D341Med (cell line): ENCODE measurements at places on chromosomes 5 and 9.

DNA sequence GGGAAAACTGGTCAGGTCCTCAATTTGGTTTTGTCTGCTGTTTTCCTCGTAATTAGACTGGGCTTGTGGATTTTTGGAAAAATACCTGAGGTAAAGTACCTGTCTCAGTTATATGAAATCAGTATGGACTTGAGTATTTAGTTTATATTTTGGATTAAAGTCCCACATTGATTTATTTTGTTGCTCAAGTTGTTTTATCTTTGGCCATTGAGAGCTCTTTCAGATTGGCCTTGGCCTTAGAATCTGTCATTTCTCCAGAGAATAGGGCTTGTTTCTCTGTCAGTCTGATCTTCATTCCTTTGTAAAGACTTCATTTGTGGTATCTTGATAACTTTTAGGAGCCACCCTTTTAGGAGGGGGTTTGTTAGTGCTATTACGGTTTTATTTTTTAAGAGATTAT lies 21.2 kb downstream of the UBAP1 start:
- DNase-seq: no peak

DNA sequence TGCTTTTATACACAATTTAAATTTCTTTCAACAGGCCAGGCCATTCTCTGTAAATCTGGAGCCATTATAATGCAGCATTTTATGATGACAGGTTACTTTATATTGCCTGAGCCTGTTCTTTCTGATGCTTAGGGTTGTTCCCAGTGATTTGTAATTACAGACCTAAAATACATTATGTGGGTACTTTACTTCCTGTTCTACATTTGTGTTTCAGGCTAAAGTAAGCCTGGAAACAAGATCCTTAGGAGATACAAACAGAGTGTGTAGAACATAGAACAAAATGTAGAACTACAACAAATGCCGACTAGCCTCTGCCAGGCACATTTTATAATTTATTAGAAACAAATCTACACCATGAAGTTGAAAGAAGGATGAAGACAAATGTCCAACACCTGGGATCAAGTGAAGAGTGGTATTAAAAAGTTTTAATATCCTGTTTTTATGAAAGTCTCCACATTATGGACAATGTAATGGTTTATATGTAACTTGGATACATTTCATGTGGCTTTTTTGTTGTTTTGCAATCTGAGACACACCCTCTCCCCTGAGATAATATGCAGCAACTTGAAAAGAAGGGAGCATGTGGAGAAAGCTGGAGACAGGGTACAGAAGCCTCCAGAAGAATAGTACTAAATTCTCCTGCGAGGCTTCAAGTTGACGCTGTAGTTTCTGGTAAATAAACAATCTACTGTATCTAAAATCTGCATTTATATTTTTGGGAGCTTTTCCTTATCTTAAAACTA lies 46.9 kb downstream of the VCAN start:
- no peak for DNase-seq

GRCh38 chr9:136726631-136727191 lies 14.3 kb downstream of the DIPK1B start:
- peak; percentile 67 for DNase-seq

DNA sequence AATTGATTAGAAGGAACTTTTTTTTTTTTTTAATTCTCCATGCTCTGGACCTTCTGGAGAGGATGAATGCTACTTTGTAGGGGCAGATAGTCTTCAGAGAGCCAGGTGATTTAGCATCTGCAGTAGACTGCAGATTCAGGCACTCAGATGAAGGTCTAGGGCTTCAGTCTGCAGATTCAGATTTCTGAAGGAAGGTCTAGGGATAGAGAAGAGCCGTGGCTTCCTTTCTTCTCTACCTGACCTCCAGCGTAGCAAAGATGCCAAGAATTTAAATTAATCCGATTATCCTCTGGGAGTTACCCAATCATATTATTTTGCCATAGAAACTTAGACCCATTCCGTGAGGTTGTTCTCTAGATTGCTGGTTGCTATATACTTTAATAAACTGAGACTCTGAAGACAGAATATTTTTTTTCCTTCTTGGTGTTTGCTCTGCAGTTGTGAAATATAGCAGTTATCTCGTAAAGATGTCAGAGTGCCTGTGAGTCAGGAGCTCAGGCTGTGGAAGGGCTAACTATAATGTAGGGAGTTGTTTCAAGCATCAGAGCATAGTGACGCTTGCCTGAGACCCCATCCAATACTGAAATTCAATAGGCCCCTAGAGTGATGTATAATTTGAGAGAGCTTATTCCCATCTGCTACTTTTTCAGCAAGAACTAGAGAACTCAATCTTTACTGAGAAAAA lies 132.7 kb upstream of the SLC12A2 start:
- DNase-seq: no peak

GRCh38 chr5:154485096-154485491 lies 7.1 kb upstream of the HAND1 start:
- no peak for DNase-seq

- peak; percentile 54 for DNase-seq
Measured at GRCh38 chr9:98432960-98433359, 177.5 kb upstream of the TBC1D2 start.

GRCh38 chr5:78594610-78595457 lies 53.7 kb downstream of the LHFPL2 start:
- DNase-seq: no peak

DNA sequence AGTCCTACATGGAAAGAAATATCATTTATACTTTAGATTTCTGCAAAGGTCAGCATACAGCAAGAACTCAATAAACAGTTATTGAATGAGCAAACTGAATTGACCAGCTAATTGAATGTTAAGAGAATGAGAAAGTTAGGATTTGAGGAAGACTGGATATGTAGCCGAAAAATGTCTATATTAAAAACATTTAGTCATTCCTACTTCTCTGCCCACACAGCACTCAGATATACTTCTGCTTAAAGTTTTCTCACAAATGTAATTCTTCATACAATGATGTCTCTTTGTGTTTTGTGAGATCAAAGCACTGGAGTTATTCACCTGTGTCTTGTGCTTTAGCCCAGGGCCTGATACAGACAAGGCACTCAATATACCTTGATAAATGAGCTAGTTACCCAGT lies 188.6 kb downstream of the PARP8 start:
- DNase-seq: no peak

GRCh38 chr5:132629230-132629944 lies 28.6 kb upstream of the IL13 start:
- peak; percentile 22 for DNase-seq

- no peak for DNase-seq
Measured at GRCh38 chr5:124655921-124656511, 90.4 kb downstream of the ZNF608 start.

- no peak for DNase-seq
Measured at GRCh38 chr5:98179791-98180755, 593.4 kb upstream of the RGMB start.

GRCh38 chr9:33415501-33416038 lies 13.2 kb upstream of the AQP7 start:
- DNase-seq: peak; percentile 63

GRCh38 chr5:20570486-20570885 lies 582.5 kb upstream of the CDH18 start:
- DNase-seq: no peak

DNA sequence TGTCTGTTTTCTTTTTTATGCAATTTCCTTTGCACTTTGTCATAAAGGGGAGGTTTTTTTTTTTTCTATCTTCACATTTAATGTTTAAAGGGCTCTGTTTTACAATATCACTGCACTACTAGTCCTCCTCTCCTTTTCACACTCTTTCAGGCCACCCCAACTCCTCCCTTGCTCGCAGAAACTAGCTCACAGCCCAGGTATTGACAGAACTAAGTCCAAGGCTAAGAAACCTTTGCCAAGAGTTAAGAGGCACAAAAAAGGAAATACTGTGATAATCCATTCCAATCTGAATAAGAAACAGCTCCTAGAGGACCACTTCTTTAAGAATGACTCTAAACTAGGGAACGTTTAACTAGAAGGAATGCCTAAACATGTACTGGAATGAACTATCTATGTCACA lies 1.1 kb upstream of the FGF10 start:
- no peak for DNase-seq

- DNase-seq: no peak
Measured at GRCh38 chr5:171010086-171010485, 148.3 kb downstream of the RANBP17 start.

DNA sequence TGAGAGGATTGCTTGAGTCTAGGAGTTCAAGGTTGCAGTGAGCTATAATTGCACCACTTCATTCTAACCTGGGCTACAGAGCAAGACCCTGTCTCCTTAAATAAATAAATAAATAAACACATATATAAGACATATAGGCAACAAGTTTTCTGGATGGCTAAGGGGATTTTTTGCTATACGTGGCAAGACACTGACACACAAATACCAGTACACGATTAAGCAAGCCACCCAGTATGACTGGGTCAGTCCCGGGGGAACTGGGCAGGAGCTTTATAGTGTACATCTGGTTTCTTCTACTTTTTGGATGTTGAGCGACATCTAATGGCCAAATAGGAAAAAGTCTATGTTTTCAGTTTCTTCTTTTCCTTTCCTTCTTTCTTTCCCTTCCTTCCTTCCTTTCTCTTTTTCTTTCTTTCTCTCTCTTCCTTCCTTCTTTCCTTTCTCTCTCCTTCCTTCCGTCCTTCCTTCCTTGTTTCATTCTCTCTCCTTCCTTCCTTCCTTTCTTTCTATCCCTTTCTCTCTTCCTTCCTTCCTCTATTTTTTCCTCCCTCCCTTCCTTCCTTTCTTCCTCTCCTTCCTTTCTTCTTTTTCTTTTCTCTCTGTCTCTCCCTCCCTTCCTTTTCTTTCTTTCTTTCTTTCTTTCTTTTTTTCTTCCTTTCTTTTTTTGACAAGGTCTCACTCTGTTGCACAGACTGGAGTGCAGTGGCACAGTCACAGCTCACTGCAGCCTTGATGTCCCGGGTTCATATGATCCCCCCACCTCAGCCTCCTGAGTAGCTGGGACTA lies 47.0 kb upstream of the PLIN2 start:
- peak; percentile 65 for DNase-seq

DNA sequence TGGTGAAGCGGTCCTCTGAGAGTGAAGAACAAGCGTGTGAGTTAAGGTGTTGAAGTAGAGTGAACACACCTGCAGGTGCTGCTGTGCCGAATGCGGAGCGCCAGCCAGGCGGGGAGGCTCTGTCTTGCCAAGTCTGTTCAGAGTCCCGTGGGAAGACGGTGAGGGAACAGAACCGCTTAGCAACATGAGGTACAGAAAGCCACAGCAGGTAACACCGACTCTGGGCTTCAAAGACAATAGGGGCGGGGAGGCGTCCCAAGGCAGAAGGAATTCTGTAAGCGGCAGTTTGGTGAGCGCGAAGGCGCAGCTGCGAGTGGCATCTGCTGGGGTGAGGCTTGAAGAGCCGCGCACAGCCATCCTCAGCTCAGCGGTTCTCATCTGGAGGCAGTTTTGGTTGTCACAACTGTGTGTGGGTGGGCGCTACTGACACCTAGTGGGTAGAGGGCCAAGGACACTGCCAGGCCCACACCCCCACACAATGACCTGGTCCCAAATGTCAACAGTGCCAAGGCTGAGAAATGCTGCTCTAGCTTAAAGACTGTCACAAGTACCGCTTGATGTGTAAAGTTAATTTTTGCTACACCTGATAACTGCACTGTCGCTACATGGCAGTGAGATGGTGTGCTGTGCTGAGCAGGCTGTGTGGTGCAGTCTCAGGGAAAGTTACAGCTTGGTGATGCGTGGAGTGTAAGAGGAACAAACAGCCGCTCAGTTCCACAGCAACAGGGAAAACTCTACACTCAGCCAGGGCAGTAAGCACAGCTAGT lies 67.4 kb upstream of the TBC1D9B start:
- peak; percentile 82 for DNase-seq

- DNase-seq: no peak
Measured at GRCh38 chr5:52043543-52043942, 660.3 kb downstream of the ISL1 start.

DNA sequence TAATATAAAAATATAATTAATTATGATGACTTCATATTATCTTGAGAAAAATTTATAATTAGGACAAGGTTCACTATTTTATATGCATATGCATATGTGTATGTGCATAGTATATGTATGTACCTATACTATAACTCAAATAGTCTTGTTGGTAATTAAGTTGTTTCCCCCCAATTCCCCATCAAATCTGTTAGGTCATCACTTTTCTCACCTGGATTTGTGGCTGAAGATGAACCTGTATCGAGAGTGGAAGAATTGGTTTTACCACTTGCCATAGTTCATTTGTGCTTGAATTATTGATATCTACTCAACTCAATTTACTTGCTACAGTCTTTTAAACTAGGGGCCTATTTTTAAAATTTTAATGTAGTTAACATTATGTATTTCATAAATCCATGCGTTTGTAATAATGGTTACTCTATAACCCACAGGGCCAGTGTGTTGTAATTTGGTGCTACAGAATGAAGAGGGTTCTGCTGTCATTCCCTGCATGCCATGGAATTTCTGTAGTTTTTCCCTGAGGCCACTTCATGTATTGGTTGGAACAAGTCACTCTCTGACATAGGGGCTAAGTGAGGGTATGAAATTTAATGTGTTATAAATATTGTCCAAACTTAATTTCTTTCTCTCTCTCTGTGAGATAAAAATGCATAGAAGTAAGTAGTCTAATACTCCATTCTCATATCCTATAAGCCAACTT lies 74.9 kb downstream of the TAF11L14 start:
- DNase-seq: no peak

GRCh38 chr5:125251703-125252102 lies 505.3 kb upstream of the ZNF608 start:
- DNase-seq: no peak

- no peak for DNase-seq
Measured at GRCh38 chr5:31630931-31631330, 8.0 kb upstream of the PDZD2 start.

- no peak for DNase-seq
Measured at GRCh38 chr9:104092875-104093600, 1.1 kb upstream of the SMC2 start.

- DNase-seq: no peak
Measured at GRCh38 chr9:131290036-131290766, 678 bp downstream of the PLPP7 start.

DNA sequence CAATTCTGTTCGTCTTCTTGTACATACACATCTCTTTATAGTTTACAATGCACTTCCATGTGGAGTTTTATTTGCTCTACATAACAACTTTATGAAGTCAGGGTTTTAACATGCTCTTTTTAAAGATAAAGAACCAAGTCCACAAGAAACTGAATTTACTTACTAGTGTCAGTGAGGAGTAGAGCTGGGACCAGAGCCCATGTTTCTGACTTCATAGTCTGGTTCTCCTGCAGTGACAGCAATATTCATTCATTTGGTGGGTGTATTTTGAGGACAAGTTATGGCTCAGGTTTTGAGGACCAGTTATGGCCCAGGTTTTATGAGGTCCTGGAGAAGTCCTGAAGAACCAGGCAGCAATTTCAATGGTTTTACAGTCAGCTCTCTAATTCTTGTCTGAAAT lies 481.9 kb upstream of the TNC start:
- no peak for DNase-seq

- DNase-seq: no peak
Measured at GRCh38 chr5:170411100-170411499, 21.9 kb upstream of the KCNMB1 start.

DNA sequence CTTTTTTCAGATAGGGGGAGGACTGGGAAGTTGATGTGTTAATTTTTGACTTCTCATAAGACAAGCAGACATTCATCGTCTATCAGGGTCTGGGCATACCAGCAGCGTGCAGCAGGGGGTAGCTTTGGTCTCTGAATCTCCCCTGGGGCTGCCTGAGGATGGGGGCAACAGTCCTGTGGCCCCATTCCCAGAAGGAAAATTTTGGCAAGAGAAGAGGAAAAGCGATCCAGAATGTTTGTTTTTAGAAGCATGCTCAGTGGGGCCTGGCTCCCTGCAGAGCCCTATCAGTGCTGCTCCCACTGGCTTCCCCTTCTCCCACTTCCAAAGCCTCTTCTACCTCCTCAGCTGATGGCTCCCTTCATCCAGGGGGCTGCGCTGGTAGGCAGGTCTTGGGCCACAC lies 194.8 kb upstream of the IL12B start:
- DNase-seq: no peak
